DMS79 (cell line): ENCODE measurements at places on chromosomes 1 and 21.

GRCh38 chr1:66791621-66792610, 9.2 kb downstream of the INSL5 start:
- DNase-seq: no peak

DNA sequence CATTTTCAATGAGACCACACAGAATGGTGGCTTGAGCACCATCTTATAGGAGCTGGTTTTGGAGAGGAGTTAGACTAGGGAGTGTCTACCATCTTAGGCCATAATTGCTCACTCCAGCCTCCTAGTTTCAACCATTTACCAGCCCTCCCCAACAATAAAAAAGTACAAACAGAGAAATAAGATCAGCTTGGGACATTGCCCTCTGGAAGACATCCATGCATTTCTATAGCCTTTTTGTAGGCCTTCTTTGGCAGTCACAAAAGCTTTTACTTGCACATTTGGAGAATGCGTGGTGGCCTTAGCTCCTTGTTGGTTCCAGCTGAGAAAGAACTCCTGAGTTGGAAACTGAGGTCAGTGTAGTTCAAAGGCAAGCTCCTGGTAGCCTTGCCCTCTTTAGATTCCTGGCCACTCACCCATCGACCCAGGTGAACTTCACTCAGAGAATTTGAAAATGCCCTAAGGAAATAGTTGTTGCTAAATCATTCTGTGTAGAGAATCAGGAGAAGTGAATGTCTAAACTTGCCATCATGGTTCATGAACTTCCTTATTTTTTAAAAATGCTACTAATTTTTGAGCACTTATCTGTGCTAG, 301.7 kb upstream of the PROX1 start:
- no peak for DNase-seq

DNA sequence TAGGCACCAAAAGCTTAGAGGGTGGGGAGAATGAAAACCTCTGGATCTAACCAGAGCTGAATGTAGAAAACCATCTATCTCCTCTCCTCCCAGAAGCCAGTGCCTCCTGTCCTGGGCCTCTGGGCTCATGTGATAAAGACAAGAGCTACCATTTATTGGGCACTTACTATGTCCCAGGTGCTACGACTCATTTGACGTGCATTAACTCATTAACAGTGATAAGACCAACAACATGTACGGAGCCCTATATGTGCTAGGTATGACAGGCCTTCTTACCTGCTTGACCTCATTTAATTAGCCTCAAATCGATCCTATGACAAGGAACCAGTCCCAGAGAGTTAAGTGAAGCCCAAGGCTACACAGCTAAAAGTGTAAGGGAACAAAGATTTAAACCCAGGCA, 19.7 kb downstream of the CAPZB start:
- DNase-seq: no peak

GRCh38 chr1:31657020-31657804, 12.5 kb upstream of the PEF1 start:
- no peak for DNase-seq

DNA sequence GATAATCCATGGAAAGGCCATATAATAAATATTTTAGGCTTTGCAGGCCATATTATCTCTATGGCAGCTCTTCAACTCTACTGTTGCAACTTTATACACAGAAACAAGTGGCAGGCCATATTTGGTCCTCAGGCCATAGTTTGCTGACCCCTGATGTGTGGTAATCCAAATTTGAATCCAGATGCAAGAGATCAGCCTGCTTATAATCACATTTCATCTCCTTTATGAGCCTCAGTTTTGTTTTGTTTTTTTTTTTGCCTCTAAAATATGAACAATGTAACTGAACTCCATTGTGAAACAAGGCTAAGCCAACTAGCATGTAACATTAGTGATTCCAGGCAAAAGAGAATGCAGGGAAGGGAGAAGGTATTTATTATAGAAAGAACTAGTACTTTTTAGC, 81.6 kb downstream of the PRKAA2 start:
- DNase-seq: no peak

- no peak for DNase-seq
These were observed 16.4 kb downstream of the SLC66A1 start for GRCh38 chr1:19328486-19328885.

DNA sequence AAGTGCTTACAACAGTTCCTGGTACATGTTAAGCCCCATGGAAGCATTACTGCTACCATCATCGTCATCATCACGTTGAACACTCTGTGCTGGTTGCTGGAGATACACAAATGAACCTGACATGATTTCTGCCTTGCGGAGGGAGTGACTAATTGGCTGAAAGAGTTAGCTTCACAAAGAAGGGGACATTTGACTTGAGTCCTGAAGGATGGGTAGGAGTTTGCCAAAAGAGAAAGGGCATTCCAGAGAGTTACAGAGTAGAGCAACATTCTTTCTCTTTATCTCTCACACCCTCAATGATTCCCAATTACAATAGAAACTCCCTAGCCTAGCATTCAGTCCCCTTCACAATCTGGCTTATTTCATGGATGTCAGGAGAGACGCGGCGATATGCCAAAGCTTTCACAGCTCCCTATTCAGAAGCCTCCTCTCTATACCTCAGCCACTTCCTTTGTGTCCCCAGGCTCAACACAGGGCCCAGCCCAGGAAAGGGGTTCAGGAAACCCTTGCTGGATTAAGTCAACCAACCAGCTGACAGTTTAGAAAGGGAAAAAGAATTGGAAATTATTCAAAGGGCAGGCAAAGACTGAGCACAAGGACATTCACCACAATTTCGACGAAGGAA, 38.0 kb downstream of the SLC1A7 start:
- no peak for DNase-seq
